ENCODE measurements at places on chromosomes 4 and X.

- H3K4me1 ChIP-seq: no peaks in the 10 kb centered on the region
- DNase-seq: no peak
- H3K27me3 ChIP-seq: no peaks in the 10 kb centered on the region
- no peaks in the 10 kb centered on the region for H3K36me3 ChIP-seq
- H3K4me3 ChIP-seq: no peak overlapping the region
- no peak overlapping the region for H3K27ac ChIP-seq
Measured at GRCh38 chrX:75546724-75547511, 24.1 kb upstream of the ZDHHC15 start.

DNA sequence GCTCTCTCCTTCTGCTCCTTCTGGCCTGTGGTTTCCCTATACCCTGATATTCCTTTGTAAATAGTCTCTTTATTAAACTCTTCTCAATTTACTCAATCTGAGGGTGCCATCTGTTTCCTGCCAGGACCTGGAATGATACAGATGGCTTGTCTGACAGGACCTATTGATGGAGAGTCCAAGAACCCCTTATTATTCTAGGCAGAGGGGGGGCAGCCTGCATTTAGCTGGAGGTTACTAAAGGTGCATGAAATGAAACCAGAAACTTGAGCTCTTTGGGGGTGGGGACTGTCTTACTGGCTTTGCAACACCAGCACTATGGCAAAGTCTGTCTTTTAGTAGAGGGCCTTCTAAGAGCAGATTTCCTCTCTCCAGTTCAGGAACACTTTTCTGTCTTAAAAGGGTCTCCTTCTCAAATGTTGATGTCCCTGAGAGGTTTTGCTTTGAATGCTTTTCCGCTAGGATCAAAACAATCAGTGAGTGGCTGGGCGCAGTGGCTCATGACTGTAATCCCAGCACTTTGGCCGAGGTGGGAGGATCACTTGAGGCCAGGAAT, 162.5 kb upstream of the MED14 start:
- H3K27me3 ChIP-seq: no peaks in the 10 kb centered on the region
- H3K4me1 ChIP-seq: no peaks in the 10 kb centered on the region
- DNase-seq: peak; percentile 30
- H3K27ac ChIP-seq: no peak overlapping the region
- no peaks in the 10 kb centered on the region for H3K36me3 ChIP-seq
- H3K4me3 ChIP-seq: no peak overlapping the region

GRCh38 chr4:48490012-48490679, at the start of gene ZAR1:
TSS of gene ZAR1 (plus strand) at chr4:48490252. CDS start at chr4:48490292, 40 bp downstream.
- H3K4me3 ChIP-seq: no peak within 1 kb of the TSS
- H3K36me3 ChIP-seq: no peaks in the 10 kb centered on the region
- H3K27ac ChIP-seq: no peak within 1 kb of the TSS
- no peaks in the 10 kb centered on the region for H3K27me3 ChIP-seq
- DNase-seq: no peak

DNA sequence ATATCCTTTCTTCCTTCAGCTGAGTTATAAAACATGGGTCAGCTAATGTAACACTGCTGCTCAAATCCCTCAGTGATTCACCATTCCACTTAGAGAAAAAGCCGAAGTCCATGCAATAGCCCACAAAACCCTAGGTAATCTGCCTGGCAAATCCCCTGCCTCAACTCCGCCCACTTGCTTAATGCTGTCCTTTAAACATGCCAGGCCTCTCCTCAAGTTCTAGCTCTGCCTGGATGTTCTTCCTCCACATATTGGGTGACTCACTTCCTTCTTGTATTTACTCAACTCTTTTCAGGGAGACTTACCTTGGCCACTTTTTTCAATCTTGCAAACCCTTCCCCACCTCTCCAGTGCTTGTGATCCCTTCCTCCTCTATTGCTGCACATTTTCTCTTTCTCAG, 89.8 kb downstream of the EMCN start:
- H3K27ac ChIP-seq: no peak overlapping the region
- DNase-seq: no peak
- no peaks in the 10 kb centered on the region for H3K4me1 ChIP-seq
- no peak overlapping the region for H3K4me3 ChIP-seq
- no peaks in the 10 kb centered on the region for H3K36me3 ChIP-seq

- no peaks in the 10 kb centered on the region for H3K36me3 ChIP-seq
- no peak overlapping the region for H3K4me3 ChIP-seq
- H3K27me3 ChIP-seq: no peaks in the 10 kb centered on the region
- no peak overlapping the region for H3K27ac ChIP-seq
Measured at GRCh38 chr4:165656399-165656798, 216.6 kb upstream of the TLL1 start.

DNA sequence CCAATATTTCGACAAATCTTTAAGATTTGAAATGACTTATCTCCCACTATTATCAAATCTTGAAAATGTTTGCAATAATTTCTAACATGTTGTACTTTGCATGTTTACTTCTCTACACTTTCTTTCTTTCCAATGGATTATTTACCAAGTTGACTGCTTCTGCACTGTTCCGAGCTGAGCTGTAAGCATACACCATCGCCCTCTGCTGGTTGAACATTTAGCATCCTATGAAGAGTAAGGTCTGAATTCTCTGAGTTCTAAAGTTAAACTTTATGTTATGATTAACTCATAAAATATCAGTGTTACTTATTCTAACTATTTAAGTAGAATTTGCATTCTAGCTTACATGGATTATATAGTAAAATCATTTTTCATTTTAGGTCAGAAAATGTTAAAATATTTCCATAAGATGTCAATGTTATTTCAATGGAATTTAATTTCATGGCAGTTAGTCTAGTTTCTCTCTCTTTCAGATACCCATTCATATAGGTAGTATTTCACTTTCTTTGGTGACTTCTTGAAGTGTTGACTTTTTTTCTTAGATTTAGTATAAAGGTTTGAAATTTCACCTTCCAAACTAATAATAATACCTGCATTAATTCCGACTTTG, 137.4 kb downstream of the DKK2 start:
- peak; percentile 51 for DNase-seq
- H3K4me1 ChIP-seq: no peaks in the 10 kb centered on the region
- H3K27me3 ChIP-seq: no peaks in the 10 kb centered on the region
- H3K27ac ChIP-seq: no peak overlapping the region
- no peaks in the 10 kb centered on the region for H3K36me3 ChIP-seq
- H3K4me3 ChIP-seq: no peak overlapping the region

DNA sequence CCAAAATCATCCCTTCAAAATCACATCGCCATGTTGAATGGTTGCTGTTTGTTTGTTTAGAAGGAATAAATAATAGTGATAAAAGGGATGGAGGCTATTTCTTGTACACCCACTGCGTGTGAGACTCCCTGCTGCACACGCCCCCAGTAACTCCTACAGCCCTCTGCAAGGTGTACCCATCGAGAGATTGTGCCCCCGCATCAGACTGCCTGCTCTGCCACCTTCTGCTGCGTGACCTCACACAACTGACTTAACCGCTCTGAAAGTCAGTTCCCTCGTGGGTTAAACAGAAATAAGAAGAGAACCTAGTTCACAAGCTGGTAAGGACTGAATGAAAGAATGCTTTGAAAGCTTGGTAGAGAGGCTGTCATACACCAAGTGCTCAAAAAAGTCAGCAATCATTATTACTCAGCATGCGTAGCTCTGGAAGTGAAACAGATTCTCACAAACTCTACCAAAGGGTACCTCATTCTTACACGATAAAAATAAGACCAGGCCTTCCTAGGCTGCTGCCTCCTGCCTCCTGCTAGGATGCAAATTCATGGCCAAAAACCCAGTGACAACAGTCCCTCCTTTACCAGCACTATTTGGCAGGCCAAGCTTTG, 147.1 kb downstream of the CPEB2 start:
- DNase-seq: no peak
- H3K27ac ChIP-seq: no peak overlapping the region
- no peaks in the 10 kb centered on the region for H3K36me3 ChIP-seq
- no peaks in the 10 kb centered on the region for H3K27me3 ChIP-seq

GRCh38 chr4:155624478-155624877, 42.2 kb upstream of the GUCY1A1 start:
- H3K4me3 ChIP-seq: no peak overlapping the region
- H3K36me3 ChIP-seq: no peaks in the 10 kb centered on the region
- no peaks in the 10 kb centered on the region for H3K27me3 ChIP-seq
- H3K27ac ChIP-seq: no peak overlapping the region
- DNase-seq: no peak

- H3K27me3 ChIP-seq: no peaks in the 10 kb centered on the region
- no peak overlapping the region for H3K27ac ChIP-seq
- no peak overlapping the region for H3K4me3 ChIP-seq
- no peaks in the 10 kb centered on the region for H3K4me1 ChIP-seq
- DNase-seq: no peak
Measured at GRCh38 chrX:17425136-17425535, 50.1 kb downstream of the NHS start.

DNA sequence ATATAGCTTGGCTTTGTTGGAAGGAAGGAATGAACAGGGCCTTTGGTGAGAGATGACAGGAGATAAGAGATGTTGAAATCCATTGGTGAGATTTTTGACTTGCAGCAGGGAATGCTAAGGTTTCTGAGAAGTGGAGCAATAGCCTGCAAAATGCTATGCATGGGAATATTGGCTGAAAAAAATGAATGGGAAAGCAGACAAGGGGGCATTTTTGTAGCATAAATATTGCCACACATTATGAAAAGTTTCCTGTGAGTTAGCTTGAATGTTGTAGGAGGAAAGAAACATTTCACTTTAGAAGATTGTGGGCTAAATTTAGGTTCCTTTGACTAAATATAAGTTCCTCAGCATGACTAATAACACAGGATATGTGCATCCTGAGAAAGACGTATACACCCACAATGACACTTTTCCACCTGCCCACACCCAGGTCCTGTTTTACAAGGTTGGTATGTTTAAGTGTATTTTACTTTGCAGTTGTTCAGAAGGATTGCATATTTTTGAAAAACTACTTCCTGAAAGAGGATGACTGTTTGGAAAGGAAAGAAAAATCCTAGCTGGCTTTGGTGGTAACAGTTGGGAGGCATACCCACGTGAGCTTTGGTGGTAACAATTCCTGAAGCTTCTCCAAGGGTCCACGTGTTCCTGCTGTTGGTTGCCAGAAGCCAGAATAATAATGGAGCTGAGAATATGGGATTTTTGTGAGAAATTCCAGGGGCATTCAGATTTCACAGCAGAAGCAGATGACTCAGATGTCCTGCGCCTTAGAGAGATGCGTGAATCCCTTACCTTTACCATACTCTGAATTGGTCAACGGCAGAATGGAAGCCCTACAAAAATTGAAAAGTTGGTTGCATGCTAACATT, 28.5 kb downstream of the PHEX start:
- H3K4me3 ChIP-seq: no peak overlapping the region
- no peaks in the 10 kb centered on the region for H3K27me3 ChIP-seq
- DNase-seq: no peak

DNA sequence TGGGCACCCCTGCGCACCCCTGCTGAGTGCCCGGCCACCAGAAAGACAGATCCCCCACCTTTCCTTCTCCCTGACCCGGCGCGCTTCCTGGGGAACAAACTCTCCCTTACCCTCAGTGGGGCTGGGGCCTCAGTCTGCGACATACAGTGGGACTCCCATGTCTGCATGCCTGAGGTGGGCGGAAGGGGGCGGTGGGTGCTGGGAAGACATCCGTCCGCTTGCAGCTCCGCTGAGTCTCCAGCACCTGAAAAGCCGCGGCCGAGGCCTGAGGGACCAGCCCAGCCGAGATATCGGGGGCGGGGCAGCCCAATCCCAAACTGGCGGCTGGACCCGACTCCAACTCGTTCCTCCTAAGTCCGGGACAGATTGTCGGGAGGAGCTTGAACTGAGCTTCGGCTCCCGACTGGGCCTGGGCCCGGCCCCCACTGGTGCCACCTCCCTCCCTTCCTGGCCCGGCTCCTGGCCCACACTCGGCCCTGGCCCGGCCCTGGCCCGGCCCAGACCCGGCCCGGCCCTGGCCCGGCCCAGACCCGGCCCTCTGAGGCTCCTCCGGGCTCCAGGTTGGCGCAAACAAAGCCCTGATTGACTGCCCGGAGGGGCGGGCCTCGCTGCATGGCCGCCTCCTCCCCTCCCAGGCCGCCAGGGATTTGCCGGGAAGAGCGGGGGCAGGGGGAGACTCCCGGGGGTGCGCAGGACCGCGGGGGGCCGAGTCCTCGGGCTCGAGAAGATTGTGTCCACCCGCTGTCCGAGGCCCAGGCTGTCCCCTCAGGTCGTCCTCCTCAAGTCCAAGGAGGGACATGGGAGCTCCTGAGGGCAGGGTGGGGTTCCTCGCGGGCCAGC, 877 bp upstream of the SLC16A2 start:
- H3K27me3 ChIP-seq: no peaks in the 10 kb centered on the region
- H3K36me3 ChIP-seq: no peaks in the 10 kb centered on the region
- no peak overlapping the region for H3K27ac ChIP-seq
- DNase-seq: no peak
- H3K4me3 ChIP-seq: peak overlapping the region; percentile 68
- H3K4me1 ChIP-seq: no peaks in the 10 kb centered on the region

- no peaks in the 10 kb centered on the region for H3K36me3 ChIP-seq
- no peak for DNase-seq
- no peak overlapping the region for H3K27ac ChIP-seq
- H3K4me3 ChIP-seq: no peak overlapping the region
- H3K4me1 ChIP-seq: no peaks in the 10 kb centered on the region
Measured at GRCh38 chrX:108737754-108738153, 1.4 kb upstream of the IRS4 start.

DNA sequence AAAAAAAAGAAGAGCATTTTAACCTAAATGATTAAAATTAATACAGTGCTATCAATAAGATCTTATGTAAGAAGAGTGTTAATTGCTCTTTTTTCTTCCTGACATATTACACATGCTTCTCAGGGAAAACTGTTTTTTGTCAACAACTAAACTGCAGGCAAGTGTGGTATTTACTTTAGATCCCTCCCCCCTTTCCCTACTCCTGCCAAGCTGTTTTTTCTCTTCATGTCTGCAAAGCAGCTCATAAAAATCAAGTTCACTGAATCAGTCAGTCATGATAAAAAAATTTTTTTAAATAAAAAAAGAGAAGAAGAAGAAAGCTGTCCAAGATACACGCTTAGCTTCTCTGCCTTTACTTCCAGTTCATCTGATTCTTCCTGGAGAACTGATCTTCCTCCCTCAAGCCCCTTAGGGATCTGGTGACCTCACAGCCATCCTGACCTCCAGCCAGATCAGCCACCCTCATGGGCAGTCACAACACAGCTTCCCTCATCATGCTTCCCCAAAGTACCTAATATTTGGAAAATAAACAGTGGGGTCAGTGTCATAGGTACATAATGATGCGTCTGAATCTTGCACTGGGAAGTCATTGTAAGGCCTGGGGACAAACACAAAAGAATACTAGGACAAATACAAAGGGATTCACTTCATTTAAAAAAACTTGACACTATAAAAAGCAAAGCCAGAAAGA, 87.0 kb downstream of the ZNF827 start:
- no peak overlapping the region for H3K4me3 ChIP-seq
- no peaks in the 10 kb centered on the region for H3K36me3 ChIP-seq
- H3K27me3 ChIP-seq: no peaks in the 10 kb centered on the region

GRCh38 chr4:40846532-40846931, 96.8 kb downstream of the NSUN7 start:
- no peak overlapping the region for H3K4me3 ChIP-seq
- no peak overlapping the region for H3K27ac ChIP-seq
- H3K4me1 ChIP-seq: no peaks in the 10 kb centered on the region
- DNase-seq: no peak
- no peaks in the 10 kb centered on the region for H3K27me3 ChIP-seq
- no peaks in the 10 kb centered on the region for H3K36me3 ChIP-seq

- no peak overlapping the region for H3K27ac ChIP-seq
- no peaks in the 10 kb centered on the region for H3K4me1 ChIP-seq
- DNase-seq: peak; percentile 48
- H3K36me3 ChIP-seq: no peaks in the 10 kb centered on the region
Measured at GRCh38 chr4:146548443-146548842, 26.7 kb upstream of the SLC10A7 start.
